ENCODE measurements at places on chromosomes 4 and X. TPM values are rescaled to one million over a fixed set of nuclear protein-coding genes. Genes with fewer than 3 reads are reported as not detected.
A peak's percentile ranks its signal among the peaks of the same experiment; 100 is the strongest.

GRCh38 chrX:36510736-36511135, 497.4 kb upstream of the FAM47C start:
- H3K27me3 ChIP-seq = no peaks in the 10 kb centered on the region
- no peaks in the 10 kb centered on the region for H3K36me3 ChIP-seq
- DNase-seq = no peak
- H3K4me3 ChIP-seq = no peak overlapping the region
- no peaks in the 10 kb centered on the region for H3K4me1 ChIP-seq
- H3K27ac ChIP-seq = no peak overlapping the region

DNA sequence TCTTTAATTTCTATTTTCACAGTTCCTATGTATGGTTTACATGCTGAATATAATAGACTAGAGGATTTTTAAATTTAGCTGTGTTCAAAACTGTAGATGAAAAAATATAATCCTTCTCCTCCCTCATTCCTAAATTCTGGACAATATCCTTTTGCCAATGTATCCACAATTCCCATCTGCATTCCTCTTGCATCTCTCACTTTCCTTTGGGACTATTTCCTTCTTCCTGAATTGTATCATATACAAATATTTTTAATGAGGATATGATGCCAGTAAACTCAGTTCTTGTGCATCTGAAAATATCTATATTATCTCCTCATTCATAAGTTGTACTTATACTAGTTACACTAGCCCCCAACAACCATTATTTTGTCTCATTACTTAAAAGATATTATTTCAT, 46.7 kb downstream of the DDX60L start:
- H3K4me3 ChIP-seq = 0 out of 2 replicates have a peak overlapping the region, but pooled peaks have one; percentile 13
- no peaks in the 10 kb centered on the region for H3K27me3 ChIP-seq
- DNase-seq = no peak
- peak overlapping the region; percentile 47 for H3K27ac ChIP-seq
- H3K36me3 ChIP-seq = peaks cover 44% of the 10 kb centered on the region

Gene CAPN6
- total RNA-seq = not detected

- H3K4me3 ChIP-seq = peak overlapping the region; percentile 47
- DNase-seq = no peak
- H3K27ac ChIP-seq = no peak overlapping the region
- no peaks in the 10 kb centered on the region for H3K4me1 ChIP-seq
Observed at GRCh38 chr4:186204103-186204559, 12.8 kb downstream of the CYP4V2 start.

DNA sequence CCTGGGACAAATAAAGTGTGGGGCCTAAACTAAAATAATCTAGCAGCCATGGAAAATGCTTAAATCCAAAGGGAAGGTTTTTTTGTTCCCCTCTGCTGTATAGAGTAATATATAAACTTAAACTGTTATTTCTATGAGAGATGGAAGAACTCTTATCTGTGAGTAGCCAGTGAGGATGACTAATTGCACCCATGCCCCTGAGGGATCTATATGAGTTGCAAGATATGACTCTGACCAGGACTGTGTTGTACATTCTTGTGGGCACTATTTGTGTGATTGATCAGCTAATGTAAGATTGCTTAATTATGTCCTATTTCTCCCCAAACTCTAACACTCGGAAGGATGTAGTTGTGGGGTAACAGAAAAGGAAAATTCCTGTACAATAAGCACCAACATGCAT, 35.2 kb upstream of the AMBN start:
- no peak overlapping the region for H3K4me3 ChIP-seq
- H3K36me3 ChIP-seq = no peaks in the 10 kb centered on the region
- H3K27me3 ChIP-seq = peaks cover 4% of the 10 kb centered on the region
- peaks cover 16% of the 10 kb centered on the region for H3K4me1 ChIP-seq

DNA sequence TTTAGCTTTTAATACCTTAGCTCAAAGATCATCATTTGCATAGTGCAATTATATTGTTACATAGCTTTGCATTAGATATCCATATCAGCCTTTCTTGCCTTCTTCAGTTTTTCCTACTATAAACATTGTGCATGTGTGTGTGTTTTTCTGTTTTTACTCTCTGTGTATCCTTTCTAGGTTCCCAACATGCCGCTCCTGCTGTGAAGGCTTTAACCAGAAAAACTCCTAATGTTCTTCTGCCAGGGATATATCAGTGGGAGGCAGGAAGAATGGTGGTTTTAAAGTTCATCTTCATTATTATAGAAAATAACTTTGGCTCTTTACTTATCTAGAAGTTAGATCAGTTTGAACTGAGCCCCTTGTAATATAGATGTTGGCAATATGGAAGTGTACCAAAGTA, 61.2 kb downstream of the CPE start:
- no peak for DNase-seq
- no peaks in the 10 kb centered on the region for H3K36me3 ChIP-seq
- peaks cover 10% of the 10 kb centered on the region for H3K4me1 ChIP-seq
- no peak overlapping the region for H3K4me3 ChIP-seq
- H3K27me3 ChIP-seq = no peaks in the 10 kb centered on the region
- no peak overlapping the region for H3K27ac ChIP-seq

DNA sequence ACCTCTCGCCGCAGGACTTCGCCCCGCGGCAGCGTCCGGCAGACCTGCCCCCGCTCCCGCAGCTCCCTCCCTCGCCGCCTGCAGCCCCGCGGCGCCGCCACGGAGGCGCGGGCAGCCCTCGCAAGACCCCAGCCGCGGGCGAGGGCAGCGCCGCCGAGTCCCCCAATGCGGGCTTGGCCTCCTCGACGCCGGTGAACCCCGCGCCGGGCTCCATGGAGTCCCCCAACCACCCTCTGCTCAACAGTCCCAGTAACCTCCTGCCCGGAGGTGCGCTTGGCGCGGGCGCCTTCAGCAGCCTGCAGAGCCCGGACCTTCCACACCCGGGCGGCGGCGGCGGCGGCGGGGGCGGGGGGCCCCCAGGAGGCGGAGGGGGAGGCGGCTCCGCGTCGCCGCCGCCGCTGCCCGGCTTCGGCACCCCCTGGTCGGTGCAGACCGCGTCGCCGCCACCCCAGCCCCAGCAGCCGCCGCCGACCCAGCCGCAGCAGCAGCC, 1.2 kb downstream of the CPEB2 start:
- peak; percentile 21 for DNase-seq
- peaks cover 2% of the 10 kb centered on the region for H3K27me3 ChIP-seq
- peak overlapping the region; percentile 87 for H3K4me3 ChIP-seq
- H3K27ac ChIP-seq = no peak overlapping the region
- peaks cover 44% of the 10 kb centered on the region for H3K4me1 ChIP-seq

DNA sequence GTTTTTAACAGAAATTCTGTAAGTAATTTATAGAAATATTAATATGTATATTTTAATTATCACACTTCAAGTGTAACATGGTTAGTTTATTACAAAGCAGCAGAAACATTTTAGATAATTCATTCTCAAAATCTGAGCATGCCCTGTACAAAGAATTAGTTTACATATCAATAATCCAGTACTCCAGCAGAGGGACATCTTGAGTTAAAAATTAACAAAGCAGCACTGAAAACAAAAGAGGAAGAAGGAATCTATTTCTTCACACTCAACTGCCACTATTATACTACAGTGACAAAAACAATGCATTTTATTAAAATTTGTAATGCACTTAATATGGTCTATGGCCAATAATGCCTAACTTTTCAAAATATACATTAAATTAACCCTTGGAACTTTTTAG, 179.1 kb upstream of the KLHL4 start:
- no peaks in the 10 kb centered on the region for H3K4me1 ChIP-seq
- no peak overlapping the region for H3K27ac ChIP-seq
- peak; percentile 0 for DNase-seq
- no peaks in the 10 kb centered on the region for H3K36me3 ChIP-seq
- H3K4me3 ChIP-seq = no peak overlapping the region
- H3K27me3 ChIP-seq = no peaks in the 10 kb centered on the region

- H3K4me1 ChIP-seq = peaks cover 6% of the 10 kb centered on the region
- H3K4me3 ChIP-seq = no peak overlapping the region
- no peak overlapping the region for H3K27ac ChIP-seq
- H3K36me3 ChIP-seq = no peaks in the 10 kb centered on the region
- DNase-seq = no peak
Observed at GRCh38 chr4:24603343-24603742, 19.0 kb upstream of the DHX15 start.

DNA sequence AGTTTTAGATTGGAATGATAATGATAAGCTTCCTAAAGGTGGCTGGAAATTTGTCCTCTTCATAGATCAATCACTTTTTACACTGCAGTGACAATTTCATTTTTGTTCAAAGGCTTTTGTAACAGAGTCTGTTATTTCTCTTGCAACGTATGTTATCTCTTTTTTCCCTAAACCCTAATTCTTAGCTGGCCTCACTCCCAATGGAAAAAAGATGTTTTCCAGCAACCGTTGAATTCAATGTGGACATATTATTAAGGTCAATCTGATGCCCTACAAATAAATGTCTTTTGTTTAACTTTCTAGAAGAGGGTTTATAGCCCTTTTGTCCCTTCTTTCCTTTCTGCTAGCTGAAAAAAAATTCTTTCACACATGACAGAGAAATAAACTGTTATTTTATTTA, 192.7 kb upstream of the NWD2 start:
- H3K36me3 ChIP-seq = no peaks in the 10 kb centered on the region
- H3K27me3 ChIP-seq = peaks cover 1% of the 10 kb centered on the region
- DNase-seq = no peak
- no peak overlapping the region for H3K27ac ChIP-seq
- H3K4me3 ChIP-seq = no peak overlapping the region

GRCh38 chr4:119049342-119049741, 86.3 kb upstream of the MYOZ2 start:
- H3K4me3 ChIP-seq = no peak overlapping the region
- no peak for DNase-seq
- H3K27me3 ChIP-seq = no peaks in the 10 kb centered on the region

Gene RASL11B
- total RNA-seq = 0.14 TPM

- no peak for DNase-seq
- peaks cover 6% of the 10 kb centered on the region for H3K27me3 ChIP-seq
- H3K27ac ChIP-seq = no peak overlapping the region
- no peak overlapping the region for H3K4me3 ChIP-seq
- H3K36me3 ChIP-seq = no peaks in the 10 kb centered on the region
- no peaks in the 10 kb centered on the region for H3K4me1 ChIP-seq
Observed at GRCh38 chr4:84648863-84649647, 66.1 kb downstream of the CDS1 start.

Gene EFHC2
- total RNA-seq = not detected

GRCh38 chr4:99722006-99722405, 64.4 kb upstream of the C4orf54 start:
- H3K4me3 ChIP-seq = no peak overlapping the region
- H3K36me3 ChIP-seq = no peaks in the 10 kb centered on the region
- H3K27me3 ChIP-seq = peaks cover 1% of the 10 kb centered on the region
- H3K4me1 ChIP-seq = no peaks in the 10 kb centered on the region

Gene PITX2
- total RNA-seq = 18.8 TPM

DNA sequence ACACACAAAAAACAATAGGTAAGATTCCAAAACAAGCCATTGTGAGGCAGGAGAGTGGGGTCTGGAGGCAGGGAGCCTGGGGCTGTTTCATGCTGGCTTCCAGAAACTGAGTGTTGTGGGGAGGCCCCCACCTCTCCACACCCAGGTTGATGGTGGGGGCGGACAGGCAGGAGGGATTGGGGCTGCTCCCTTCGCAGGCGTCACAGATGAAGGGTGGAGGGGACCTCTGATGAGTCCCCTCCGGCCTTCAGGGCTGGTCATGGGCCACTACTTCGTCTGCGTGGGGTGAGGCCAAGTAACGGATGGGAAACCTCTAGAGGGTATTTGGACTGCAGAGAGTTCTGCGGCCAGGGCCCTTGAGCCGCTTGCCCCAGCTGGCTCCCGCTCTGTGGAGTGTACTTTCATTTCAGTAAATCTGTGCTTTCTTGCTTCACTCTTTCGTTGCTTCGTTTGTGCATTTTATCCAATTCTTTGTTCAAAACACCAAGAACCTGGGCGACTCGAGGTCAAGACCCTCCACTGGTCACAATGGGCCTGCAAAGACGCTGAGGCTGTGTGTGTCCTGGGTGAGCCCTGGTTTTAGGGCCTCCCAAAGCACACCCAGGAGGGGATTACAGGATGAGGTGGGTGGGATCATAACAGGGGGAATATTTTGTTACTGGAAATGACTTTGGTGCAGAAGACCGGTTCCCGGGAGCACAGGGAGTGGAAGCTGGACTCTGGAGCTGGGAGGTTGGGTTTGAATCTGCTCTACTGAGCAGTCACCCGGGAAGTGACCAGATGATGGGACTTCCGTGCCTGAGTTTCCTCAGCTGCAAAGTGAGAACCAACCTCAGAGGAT, 83.7 kb upstream of the ADRA2C start:
- no peaks in the 10 kb centered on the region for H3K36me3 ChIP-seq
- H3K4me3 ChIP-seq = no peak overlapping the region
- no peak for DNase-seq
- H3K4me1 ChIP-seq = no peaks in the 10 kb centered on the region

DNA sequence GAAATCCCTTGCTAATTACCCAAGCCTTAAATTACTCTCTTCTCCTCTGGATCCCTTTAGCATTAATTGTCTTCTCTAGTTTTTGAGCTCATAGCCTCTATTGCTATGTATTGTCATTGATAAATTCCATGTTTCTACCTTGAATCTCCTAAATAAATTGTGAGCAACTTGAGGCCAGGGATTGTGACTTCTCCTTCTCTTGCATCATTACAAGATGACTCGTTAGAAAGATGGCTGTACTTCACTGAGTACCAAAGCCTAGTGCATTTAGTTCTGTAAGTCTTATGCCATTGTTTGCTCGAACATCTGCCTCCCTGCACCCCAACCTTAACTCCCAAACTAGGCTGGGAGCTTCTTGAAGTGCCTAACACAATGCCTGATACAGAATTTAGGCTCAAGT, 15.3 kb downstream of the VSIG4 start:
- no peaks in the 10 kb centered on the region for H3K4me1 ChIP-seq
- H3K27me3 ChIP-seq = peaks cover 2% of the 10 kb centered on the region
- no peak overlapping the region for H3K4me3 ChIP-seq
- no peak overlapping the region for H3K27ac ChIP-seq

- peaks cover 4% of the 10 kb centered on the region for H3K36me3 ChIP-seq
- peaks cover 14% of the 10 kb centered on the region for H3K4me1 ChIP-seq
Observed at GRCh38 chr4:83382850-83383249, 48.2 kb upstream of the HPSE start.

GRCh38 chr4:47661741-47662140, 176.1 kb downstream of the CORIN start:
- H3K36me3 ChIP-seq = no peaks in the 10 kb centered on the region
- H3K4me1 ChIP-seq = no peaks in the 10 kb centered on the region
- H3K27me3 ChIP-seq = peaks cover 12% of the 10 kb centered on the region
- no peak for DNase-seq

DNA sequence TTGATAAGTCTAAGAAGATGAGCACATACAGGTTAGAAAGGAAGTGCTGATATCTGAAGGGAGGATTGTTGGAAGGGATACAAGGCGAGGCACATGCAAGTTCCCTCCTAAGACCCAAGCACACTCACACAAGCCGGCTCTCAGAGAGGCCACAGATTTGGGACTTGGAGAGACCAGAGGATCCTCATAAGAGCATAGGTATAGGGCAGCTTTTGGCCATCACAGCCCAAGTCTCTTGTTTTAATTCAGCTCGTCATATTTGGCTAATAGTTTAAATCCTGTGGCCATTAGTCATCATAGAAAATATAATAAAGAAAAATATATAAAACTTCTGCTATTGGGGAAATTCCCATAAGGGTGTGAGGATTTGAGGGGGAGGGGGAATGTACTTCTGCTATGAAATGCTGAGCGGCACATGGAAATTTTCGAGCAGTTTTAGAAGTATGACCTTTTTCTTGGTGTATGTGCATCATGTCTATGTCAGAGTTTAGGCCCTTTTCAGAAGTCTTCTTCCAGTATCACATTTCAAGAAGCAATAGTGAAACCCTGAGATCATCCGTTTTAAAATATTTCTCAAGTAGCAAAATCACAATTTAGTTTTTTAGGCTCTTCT, 97.7 kb downstream of the NFKB1 start:
- peaks cover 48% of the 10 kb centered on the region for H3K36me3 ChIP-seq
- H3K27ac ChIP-seq = peak overlapping the region; percentile 49

Gene HCCS
- 48.0 TPM for total RNA-seq

Gene HTN3
- not detected for total RNA-seq
